SK-N-SH (cell line): ENCODE measurements at places on chromosomes 6 and 20.
A peak's percentile ranks its signal among the peaks of the same experiment; 100 is the strongest.

- no peak for DNase-seq
These were observed 177.2 kb upstream of the RNF24 start for GRCh38 chr20:4192378-4193068.

GRCh38 chr6:166389119-166389518, 6.4 kb upstream of the MPC1 start:
- DNase-seq: no peak

- DNase-seq: no peak
These were observed 9.0 kb upstream of the MRGBP start for GRCh38 chr20:62787321-62787720.

DNA sequence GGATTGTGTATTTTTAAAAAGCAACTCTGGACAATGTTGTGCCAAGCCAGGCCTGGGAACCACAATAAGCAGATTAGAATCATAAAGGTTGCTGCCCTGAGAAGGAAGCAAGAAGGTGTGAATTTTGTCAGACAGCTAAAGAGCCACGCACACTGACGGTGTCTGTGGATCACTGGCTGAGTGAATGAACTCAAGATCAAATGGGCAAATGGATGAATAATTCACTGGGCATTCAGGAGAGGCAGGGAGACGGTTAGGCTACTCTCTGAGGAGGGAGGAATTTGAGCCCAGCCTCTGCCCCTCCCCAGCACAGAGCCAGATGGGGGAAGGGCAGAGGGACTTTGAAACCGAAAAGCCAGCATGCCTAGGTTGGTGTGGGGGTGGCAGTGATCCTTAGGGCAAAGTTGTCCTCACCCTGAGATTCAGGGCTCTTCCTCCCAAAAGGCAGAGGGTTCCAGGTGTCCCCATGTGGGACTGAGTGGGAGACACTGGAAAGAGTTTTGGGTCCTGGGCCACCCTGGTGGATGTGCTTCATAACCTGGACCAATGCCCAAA, 19.5 kb upstream of the SLC22A7 start:
- no peak for DNase-seq

- DNase-seq: no peak
These were observed 2.9 kb downstream of the MPC1 start for GRCh38 chr6:166379800-166380199.

DNA sequence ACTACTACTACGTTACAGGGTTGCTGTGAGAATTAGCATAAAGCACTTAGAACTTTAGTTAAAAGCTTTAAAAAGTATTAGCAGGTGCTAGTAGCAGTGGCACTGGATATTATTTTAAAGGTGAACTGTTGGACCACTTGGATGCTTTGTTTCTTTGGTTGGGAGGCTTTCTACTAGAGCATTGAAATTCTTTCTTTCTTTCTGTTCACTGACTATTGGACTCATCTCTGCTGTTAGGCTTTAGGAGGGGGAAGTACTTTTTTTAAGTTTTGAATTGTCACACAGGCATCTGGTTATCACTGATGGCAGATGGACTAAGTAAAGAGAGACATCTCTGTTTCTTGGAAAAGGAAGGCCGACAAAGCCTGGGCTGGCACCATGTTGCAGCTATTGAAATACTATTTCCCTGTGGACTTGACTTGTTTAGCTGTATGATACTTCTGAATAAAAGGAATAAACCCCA, 4.8 kb downstream of the TBPL1 start:
- no peak for DNase-seq

- DNase-seq: no peak
These were observed 15.1 kb upstream of the NTSR1 start for GRCh38 chr20:62693524-62693922.

DNA sequence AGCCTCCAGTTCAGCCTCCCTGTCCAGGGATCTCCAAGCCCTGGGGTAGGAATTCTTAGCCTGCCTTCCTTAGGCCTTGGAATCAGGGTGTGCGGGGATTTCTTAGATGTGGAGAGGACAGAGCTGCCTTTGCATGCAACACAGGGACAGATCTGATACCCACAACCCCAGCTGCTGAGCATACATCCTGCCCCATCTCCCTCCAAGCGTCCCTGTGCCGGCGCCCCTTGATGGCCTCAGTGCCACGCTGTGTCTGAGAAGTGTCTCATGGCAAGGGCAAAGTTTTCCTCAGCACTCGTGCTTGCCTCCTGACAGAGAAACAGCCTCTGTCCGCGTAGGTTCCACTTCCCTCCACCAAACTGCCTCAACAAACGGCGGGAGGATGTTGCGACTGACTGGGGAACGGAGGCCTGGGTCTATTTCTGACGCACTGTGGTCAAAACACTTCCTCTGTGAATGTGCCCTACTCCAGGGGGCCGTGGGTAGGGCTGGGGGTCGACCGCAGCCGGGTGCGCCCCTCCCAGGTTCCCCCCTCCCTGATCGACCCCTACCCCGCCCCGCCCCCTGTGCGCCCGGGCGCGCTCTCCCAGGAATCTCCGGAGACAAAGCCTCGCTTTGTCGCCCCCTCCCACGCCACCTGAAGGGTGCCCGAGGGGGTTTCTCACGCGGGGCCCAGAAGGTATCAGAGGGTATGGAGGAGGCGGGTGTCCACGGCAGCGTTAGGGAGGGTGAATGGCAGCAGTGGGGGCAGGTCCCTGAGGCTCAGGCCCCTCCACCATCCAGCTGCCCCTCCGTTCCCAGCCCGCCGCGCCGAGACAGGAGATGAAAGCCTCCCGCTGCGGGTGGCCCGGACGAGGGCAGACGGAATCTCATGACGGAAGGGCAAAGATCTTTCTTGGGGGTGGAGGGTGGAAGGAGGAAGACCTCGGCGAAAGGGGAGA, 806 bp downstream of the MICAL1 start:
- DNase-seq: peak; percentile 78

DNA sequence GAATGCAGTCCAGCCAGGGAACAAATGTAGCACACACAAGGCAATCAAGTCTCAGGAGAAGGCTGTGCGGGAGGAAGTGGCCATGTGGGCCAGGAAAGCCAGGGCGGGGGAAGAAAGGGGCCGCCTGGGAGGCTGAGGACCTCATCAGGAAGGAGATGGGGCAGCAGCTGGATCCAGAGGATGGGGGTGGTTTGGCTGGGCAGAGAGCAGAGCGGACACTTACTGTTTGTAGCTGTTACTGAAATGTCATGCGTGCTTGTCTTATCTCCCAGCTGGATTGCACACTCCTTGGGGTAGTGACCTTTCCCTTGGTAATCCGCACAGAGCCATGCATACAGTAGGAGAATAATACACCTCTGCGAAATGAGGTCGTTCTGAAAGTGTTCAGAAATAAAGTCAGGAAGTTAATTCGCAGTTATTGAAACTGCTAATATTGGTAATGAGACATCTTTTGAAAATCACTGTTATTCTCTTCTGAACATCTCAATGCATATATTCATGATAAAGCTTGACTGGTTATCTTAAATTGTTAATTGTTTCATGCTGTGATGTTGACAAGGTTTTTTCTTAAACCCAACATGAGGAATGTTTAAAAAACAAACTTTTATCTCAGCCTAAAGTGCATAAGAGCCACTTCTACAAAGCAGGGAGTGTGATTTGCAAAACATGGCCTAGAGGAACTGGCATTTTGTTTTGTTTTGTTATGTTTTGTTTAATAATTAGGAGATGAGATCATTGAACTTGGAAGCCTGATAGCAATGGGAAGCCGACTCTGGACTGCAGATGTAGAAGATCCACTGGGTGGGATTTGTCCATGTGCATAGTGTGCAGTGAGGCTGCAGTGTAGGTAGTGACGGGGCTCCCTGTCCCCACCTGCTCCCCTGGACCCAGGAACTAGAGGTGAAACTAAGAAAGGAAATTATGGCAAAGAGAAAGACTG, 18.0 kb upstream of the MAP3K4 start:
- DNase-seq: peak; percentile 51

- DNase-seq: peak; percentile 80
These were observed 56.0 kb upstream of the DDR1 start for GRCh38 chr6:30828027-30828962.

DNA sequence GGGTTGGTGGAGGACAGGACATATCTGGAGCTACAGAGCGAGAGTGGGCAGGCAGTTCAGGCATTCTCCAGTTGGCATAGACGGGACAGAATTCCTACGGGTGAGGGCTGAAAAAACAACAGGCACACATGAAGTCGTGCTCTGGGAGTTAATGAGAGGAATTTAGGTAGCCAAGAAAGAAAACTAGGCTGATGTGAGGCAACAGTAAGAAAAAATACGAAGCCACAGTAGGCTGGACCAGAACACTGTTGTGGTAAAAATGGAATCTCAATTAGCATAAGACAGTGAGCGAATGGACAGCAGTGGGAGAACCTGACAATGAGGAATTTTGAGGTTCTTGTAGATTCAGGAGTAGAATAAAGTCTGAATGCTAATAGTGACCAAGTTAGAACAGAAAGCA, 488.1 kb upstream of the AGPAT4 start:
- DNase-seq: no peak

DNA sequence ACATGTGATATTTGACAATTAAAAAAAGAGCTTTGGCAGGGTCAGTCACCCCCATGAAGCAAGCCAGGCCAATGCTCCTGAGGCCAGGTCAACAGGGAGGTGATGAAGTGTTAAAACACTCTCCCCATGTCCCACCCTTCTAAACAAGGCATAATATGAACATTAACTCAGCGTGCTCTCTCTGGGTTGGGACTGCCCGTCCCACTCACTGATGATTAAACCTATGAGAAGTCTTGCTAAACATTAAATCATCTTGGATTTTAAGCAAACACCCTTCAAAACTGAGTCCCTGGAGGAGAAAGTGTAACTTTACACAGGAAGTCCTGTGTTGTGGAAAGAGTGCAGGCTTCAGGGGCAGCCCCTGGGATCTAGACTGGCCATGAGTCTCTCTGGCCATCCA, 558.5 kb downstream of the CD83 start:
- DNase-seq: no peak
